NCI-H1092 treated with DMSO at 0.1 percent for 48 hours (cell line): ENCODE measurements at places on chromosomes 1 and 21.

DNA sequence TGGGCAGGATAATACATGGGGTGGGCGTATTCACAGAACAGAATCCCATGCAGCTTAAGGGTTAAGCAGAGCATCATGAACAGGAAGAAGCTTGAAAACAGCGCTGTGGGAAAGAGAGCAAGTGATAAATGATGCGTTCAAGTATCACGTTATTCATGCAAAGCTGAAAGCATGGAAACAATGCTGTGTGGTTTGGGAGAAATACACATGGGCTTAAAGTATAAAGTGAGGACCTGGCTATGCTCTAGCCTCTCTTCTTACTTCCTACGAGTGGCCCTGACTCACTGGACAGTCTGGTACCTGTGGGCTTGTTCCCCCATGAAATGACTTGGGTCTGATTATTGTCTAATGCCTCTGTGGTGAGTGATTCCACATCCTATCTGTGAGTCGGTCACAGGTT is 25.7 kb downstream of the TMPRSS2 start:
- DNase-seq, result no peak

- no peak for DNase-seq
Measured at GRCh38 chr1:25977801-25978200, 20.1 kb downstream of the PAFAH2 start.

DNA sequence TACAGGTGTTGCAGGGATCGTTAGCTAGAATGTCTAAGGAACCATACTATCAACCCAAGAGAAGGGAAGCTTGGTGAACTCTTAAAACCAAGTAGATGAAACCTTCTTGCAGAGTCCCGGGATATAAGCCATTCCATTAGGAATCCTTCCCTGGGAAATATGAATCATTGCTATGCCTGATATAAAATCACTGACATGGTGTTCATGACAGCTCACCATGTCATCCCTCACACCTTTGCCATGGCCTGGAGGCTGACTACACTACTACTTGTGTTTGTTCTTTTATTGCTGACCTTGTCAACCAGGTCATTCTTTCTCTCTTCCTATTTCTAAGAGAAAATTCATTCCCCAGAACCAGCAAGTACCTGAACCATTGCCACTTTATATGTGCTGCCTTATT is 12.1 kb downstream of the ST6GALNAC3 start:
- DNase-seq, result no peak

DNA sequence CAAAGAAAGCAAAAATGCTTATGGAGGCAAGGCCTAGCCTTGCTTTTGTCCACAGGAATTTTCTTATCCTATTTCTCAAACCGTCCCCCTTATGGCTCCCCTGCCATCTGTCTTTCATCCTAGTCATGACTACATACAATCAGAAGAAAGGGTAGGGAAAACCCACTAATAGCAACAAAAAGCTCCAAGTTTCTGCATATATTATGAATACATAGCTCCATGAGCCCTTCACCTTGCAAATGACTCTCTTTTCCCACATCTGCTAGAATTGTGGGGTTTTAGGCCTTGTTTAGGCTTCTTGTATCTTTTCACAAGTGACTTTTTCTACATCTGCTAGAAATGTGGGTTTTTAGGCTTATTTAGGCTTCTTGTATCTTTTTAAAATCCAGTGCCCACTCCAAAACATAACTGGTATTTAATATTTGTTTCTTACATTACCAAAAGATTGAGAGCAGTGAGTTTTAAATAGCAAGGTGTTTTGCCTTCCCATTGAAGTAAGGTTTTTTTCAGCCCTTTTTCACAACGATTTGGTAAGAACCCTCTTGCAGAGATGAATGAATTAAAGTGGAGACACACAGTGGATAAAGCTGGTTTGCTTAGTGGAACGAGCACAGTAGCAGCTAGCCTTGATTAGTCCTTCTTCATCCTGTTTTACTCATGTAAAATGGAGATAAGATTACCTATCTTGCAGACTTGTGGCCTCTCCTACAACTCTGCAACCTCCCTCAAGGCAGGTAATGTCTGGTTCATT is 4.4 kb downstream of the GADD45A start:
- DNase-seq, result no peak

DNA sequence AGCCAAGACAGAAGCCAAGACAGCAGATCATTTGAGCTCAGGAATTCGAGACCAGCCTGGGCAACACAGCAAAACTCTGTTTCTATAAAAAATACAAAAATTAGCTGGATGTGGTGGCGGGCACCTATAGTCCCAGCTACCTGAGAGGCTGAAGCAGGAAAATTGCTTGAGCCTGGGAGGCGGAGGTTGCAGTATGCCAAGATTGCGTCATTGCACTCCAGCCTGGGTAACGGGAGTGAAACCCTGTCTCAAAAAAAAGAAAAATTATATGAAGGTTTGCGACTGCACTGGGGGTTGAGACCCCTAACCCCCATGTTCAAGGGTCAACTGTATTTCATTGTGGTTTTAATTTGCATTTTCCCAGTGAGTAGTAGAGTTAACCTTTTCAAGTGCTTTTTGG is 16.3 kb downstream of the RNF11 start:
- no peak for DNase-seq

- no peak for DNase-seq
Measured at GRCh38 chr1:63775418-63776127, 1.8 kb downstream of the ROR1 start.

- no peak for DNase-seq
Measured at GRCh38 chr1:215657047-215657446, 89.9 kb downstream of the KCTD3 start.

DNA sequence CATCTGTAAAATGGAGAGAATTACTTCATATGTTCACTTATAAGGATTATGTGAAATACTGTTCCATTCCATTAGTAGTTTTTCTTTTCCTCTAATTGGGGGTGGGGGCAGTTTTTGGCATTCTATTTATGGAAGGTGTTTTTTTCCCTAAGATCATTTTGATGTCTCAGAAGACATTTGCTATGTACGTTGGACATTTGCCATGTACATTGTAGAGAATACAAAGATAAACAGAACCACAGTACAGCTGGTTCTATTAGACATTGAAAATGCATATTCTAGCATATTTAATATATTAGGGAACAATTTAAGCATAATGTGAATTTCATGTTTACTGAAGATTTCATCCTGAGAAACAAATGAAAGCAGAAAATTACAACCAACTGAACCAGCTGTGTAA is 98.5 kb downstream of the PTBP2 start:
- DNase-seq, result no peak

DNA sequence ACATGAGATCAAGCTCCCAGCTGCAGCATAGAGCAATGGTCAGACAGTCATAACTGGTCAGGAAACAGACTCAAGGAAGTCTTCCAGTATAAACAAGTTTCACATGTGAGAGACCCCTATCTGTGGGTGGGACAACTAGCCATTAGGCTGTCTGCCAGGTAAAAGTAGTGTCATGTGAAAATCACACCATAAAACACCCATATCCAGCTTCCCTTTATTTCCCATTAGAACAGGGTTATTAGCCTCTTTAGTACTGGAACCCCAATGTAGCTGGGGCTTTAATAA is 426.7 kb downstream of the KCNT2 start:
- no peak for DNase-seq

- no peak for DNase-seq
Measured at GRCh38 chr21:33268393-33268736, 2.2 kb downstream of the IL10RB start.

- no peak for DNase-seq
Measured at GRCh38 chr21:21731626-21732025, 733.4 kb downstream of the NCAM2 start.

DNA sequence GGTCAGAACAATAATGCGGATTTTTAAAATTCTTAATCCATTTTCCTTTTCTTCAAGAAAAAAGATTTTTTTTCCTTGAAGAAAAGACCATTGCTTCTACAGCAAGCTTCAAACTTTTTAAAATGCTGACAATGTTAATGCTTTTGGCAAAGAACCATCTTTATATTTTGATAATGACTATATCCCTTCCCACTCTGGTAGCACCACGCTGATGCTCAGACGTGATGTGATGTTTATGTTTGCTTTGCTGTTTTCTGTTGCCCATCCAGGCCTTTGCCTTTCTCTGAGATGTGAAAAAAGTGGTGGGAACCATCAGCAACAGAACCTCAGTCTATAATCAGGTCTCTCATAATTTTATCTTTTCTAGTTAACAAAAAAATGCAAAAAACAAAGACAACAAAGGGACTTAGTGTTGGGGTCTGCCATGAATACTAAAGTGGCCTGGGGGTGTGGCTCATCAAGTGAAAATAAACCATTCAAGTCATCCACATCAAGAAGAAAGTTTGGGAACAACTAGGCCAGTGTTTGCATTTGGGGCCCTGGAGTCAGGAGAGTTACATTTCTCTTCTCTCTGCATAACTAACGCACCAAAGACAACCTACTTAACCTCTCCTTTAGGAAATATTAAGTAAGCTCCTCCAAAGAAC is 244.6 kb upstream of the DMRTA2 start:
- DNase-seq, result no peak

GRCh38 chr1:96418969-96419368 is 302.6 kb upstream of the PTBP2 start:
- no peak for DNase-seq

- no peak for DNase-seq
Measured at GRCh38 chr1:41169066-41169798, 72.9 kb downstream of the SCMH1 start.

GRCh38 chr1:197200272-197200899 is 53.9 kb upstream of the ASPM start:
- DNase-seq, result peak; percentile 50

- DNase-seq, result peak; percentile 87
Measured at GRCh38 chr1:24830680-24831272, 85.5 kb downstream of the CLIC4 start.

DNA sequence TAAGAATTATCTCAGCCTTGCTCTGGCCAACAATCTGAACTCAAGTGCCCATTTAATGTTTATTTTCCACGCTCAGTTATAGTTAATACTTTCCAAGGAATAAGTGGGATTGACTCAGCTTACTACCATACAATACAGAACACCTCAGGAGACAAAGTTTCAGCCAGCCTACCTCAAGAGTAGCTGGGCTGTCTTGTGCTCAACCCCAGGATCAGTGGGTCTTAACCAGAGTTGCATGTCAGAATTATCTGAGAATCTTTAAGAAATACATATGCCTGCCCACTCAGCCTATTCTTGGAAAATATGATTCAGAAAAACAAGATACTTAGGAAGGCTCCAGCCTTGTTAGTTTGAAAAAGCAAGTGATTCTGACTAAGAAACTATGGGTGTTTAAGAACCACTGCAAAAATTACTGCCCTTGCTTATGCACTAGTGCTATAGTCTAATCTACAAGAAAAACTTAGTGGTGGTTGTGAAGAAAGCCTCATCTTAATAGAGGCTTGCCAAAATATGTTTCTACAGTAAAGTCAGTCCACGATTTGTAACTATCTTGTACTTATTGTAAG is 20.4 kb downstream of the CDC7 start:
- DNase-seq, result no peak

DNA sequence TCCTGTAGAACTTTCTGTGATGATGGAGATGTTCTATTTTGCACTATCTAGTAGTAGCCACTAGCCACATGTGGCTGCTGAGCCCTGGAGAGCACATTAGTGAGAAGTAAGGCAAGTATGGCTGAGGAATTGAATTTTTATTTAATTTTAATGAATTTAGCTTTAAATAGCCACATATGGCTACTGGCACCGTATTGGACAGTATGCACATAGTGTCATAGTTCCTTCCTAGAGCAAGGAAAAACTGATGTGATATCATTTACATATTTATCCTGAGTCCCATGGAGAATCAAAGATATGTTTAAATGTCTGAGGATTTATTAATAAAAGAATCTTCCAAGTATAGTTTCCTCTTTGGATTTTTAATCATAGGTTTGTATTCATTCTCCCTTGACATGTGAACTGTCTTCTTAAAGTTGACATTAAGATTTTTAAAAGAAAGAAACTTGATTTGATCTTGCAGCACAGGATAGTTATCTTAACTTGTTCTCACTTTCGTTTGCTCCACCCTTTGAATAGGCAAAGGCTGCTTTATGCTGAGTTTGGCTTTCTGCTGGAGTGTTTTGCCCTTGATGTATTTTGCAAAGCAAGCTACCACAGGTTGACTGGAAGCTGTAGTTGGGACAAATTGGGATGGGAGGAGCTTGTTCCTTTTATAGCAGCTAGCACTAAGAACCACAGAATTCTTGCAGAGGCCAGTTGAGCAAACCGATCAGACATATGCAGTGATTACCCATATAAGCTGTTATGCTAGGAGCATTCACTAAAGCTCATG is 129.7 kb downstream of the VPS13D start:
- no peak for DNase-seq

GRCh38 chr1:53286955-53287354 is 40.9 kb downstream of the LRP8 start:
- DNase-seq, result peak; percentile 52

GRCh38 chr1:44237721-44238457 is 24.6 kb downstream of the DMAP1 start:
- no peak for DNase-seq

DNA sequence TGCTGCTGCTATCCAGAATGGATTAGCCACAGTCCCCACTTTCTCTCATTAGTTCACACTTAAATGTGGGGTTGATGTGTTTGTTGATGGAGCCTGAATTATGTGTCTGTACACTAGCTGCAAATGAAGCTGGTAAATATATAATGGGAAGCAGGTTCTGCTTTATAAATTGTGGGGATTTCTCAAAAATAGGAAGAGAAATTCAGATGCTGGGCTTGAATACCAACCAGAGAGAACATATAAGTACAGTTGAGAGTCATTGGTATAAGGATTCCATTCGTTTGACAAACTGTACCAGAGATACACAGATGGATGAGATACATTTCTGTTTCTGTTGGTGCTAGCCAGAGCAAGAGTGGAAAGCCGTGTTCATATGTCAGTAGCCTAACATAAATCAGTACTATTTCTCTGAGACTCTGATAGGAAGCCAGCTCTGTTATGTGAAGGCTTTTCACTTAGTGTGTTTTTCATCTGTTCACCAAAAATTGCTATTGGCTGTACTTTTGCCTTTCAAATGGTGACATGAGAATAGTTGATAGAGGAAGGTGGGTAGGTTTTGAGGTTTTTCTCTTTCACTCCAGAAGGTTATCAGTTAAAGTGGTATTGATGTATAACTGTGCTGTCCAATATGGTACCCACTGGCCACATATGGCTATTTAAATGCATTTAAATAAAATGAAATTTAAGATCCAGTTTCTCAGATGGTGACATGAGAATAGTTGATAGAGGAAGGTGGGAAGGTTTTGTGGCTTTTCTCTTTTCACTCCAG is 15.6 kb downstream of the SMG7 start:
- DNase-seq, result no peak

- DNase-seq, result no peak
Measured at GRCh38 chr1:5390504-5390903, 601.7 kb downstream of the NPHP4 start.

DNA sequence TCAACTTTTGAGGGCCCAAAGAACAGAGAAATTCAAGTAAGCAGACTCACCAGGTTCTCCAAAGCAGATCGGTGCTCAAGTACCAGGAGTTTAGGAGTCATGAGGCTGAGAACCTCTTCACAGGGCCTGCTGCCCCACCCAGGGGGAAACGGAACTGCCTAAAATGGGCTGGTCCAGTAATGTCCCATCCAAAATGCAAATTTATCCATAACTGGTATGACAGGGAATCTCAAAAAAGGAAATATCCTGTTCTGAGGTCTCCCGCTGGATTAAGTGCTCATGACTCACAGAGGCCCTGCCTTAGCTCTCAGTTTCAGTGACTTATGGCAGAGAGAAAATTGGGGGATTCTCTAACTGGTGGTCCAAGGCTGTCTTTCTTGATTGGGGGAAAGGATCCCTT is 9.3 kb downstream of the SPRR2G start:
- no peak for DNase-seq

- DNase-seq, result no peak
Measured at GRCh38 chr1:110620686-110621085, 14.5 kb upstream of the KCNA2 start.
